ENCODE measurements at places on chromosomes 13 and 19. TPM values are rescaled to one million over a fixed set of nuclear protein-coding genes. Genes with fewer than 3 reads are reported as not detected.
A peak's percentile ranks its signal among the peaks of the same experiment; 100 is the strongest.

The ZNF729 gene
- total RNA-seq = not detected

The ERICH6B gene
- total RNA-seq = not detected

The RINL gene
- total RNA-seq = 8.9 TPM

The CCL25 gene
- not detected for total RNA-seq

The PGLYRP2 gene
- total RNA-seq = not detected

The RNF113B gene
- not detected for total RNA-seq

The RGL3 gene
- 29.2 TPM for total RNA-seq

The APLP1 gene
- total RNA-seq = 134 TPM

DNA sequence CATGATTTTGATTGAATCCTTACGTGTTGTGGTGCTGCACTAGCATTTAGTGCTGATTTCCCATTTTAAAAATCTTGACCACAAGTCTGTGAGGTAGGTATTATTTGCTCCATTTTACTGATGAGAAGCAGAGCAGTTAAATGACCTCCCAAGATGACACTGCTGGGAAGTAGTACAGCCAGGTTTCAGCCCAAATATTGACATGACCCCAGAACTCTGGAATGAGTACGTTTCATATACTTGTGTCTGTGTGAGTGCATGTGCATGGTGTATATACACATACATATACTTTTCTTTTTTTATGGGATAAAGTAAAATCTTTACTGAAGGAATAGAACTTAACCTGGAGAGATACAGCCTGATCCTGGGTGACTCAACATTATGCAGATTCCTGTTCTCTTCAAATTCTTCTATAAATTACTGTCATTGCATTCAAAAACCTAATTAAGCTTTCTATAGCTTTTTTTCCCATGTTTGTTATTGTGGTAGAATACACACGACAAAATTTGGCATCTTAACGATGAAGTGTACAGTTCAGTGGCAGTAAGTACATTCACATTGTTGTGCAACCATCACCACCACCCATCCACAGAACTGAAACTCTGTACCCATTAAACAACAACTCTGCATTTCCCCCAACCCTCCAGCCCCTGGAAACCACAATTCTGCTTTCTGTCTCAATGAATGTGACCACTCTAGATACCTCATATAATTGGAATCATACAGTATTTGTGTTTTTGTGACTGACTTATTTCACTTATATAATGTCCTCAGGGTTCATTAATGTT lies 311.9 kb downstream of the MTUS2 start:
- no peak for DNase-seq
- H3K27ac ChIP-seq = no peak overlapping the region

GRCh38 chr19:52343548-52343947 lies 7.5 kb downstream of the ZNF610 start:
- peaks cover 25% of the 10 kb centered on the region for H3K4me1 ChIP-seq
- H3K36me3 ChIP-seq = peaks cover 10% of the 10 kb centered on the region
- peak; percentile 98 for DNase-seq

DNA sequence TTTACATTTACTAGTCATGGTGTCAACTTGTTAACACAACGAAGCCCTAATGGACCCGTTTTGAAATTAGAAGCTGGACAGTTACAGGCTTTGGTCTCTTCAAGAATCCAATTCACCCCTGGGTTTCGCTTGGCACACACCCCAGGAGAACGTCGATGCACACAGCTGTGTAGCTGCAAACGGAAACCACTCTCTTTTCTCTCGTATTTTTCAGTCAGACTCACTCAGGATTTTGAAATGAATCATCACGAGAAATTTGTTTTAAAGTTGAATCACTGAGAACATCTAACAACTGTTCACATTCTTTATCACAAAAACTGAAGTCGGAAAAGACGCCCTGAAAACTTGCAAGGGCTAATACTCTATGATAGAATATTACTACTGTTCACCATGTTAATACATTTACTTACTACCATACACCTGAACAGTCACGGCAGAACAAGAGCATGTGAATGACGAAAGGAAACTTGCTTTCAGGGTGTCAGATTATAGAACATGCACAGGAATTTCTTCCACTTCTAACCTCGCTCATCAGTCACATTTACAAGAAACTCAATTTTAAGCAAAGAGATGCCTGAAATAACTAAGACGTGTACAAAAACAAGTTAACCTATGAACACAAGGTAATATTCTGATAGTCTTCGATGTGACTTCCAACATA lies 4.7 kb downstream of the PNMA8A start:
- H3K27ac ChIP-seq = no peak overlapping the region
- H3K4me1 ChIP-seq = peaks cover 10% of the 10 kb centered on the region
- H3K4me3 ChIP-seq = no peak overlapping the region
- peak; percentile 89 for DNase-seq
- H3K36me3 ChIP-seq = peaks cover 21% of the 10 kb centered on the region

- no peaks in the 10 kb centered on the region for H3K27me3 ChIP-seq
- peak overlapping the region; percentile 62 for H3K4me3 ChIP-seq
- no peaks in the 10 kb centered on the region for H3K36me3 ChIP-seq
- peaks cover 23% of the 10 kb centered on the region for H3K4me1 ChIP-seq
These were observed 1.1 kb downstream of the PPP1R12C start for GRCh38 chr19:55116232-55116858.

DNA sequence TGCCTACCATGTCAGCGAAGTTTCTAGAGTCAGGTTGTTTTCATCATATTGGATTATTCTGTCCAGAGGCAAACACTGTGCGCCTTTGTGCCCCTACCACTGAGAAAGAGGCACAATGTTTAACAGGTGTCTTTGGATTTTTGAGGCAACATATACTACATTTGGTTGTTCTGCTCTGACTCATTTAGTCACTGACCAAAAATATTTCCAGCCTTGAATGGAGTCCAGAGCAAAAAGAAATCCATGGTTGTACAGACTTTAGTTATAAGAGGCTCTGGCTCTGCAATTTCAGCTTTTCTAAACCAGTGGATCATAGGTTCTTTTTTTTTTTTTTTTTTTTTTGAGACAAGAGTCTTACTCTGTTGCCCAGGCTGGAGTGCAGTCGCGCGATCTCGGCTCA lies 35.7 kb downstream of the LACC1 start:
- DNase-seq = peak; percentile 15
- H3K4me3 ChIP-seq = no peak overlapping the region
- peaks cover 17% of the 10 kb centered on the region for H3K4me1 ChIP-seq
- H3K27me3 ChIP-seq = no peaks in the 10 kb centered on the region
- H3K36me3 ChIP-seq = no peaks in the 10 kb centered on the region

DNA sequence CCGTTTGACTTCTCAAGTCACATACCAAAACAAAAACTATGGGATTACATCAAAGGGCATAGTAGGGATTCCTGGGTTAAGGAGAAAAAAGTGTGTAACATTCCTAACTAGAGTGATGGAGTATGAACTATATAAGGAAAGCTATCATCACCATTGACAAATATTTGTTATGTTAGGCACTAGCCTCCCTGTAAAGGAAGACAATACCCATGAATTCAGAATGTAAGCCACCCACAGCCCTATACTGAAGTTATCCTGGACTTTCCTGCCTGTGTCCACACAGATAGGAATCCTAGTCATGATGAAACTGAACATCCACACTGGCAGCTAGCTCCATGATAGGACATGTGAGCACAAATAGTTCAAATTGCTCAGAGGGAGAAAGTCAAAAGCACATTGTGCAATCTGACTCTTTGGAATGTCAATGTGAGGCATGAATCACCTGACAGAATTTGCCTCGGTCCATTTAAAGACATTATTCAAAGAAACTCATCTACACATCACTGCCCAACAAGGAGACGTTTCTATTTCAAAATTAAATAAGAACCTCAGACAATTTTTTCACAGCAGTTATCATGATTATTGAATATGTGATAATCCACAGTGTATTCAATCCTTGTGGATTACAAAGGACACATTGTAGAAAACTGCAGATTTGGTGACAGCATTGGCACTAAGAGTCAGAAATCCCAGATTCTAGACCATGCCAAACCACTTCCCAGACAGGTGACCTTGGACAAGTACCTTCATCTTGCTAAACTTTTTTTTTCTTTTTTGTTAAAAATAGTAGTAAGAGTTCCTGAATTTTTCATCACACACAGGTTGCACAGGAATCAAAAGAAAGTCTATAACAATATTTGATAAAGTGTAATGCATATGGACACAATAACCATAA lies 529.3 kb downstream of the IRS2 start:
- no peaks in the 10 kb centered on the region for H3K36me3 ChIP-seq
- H3K27me3 ChIP-seq = no peaks in the 10 kb centered on the region
- no peak overlapping the region for H3K4me3 ChIP-seq
- H3K27ac ChIP-seq = peak overlapping the region; percentile 90

DNA sequence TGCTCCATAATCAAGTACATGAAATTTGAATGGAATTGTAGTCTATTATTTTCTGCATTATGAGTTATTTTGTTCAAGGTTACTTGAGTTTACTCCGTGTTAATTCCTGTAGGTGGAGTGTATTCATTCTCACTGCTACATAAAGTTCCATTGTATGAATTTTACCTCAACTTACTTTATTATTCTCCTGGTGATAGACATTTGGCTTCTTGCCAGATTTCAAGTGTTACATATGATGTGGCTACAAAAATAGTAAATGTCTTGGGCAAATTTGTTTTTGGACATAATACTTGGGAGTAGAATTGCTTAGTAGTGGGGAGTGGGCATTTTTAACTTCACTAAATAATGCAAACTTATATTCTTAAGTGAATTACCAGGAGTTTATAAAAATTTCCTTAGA lies 328.9 kb downstream of the SHISA2 start:
- H3K36me3 ChIP-seq = no peaks in the 10 kb centered on the region
- no peaks in the 10 kb centered on the region for H3K27me3 ChIP-seq
- no peak overlapping the region for H3K27ac ChIP-seq
- H3K4me1 ChIP-seq = no peaks in the 10 kb centered on the region
- no peak for DNase-seq

DNA sequence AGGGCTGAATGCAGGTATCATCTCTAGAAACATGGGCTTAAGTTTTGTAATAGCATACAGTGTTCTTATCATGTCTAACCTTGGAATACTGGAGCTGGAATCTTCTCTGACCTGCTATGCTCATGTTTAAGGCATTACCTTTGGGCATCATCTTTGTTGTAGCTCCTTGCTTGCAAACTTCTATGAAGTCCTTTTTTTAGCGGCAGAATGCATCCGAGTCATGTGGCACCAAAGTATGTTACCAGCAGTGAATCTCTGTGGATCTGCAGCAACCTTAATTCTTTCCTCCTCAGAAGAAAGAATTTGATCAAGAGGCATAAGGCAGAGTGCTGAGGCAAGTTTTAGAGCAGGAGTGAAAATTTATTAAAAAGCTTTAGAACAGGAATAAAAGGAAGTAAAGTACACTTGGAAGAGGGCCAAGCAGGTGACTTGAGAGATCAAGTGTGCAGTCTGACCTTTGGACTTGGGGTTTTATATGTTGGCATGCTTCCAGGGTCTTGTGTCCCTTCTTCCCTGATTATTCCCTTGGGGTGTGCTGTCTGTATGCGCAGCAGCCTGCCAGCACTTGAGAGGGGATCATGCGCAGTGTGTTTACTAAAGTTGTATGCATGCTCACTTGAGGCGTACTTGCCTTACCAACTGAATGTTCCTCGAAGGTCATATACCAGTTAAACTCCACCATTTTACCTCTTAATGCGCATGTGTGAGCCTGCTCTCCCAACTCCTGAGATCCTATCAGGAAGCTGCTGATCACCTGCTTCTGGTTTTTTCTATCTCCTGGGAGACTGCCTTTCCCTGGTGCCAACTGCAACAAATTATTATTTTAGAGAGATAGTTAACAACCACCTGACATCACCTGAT lies 115.5 kb downstream of the LACC1 start:
- H3K27ac ChIP-seq = no peak overlapping the region
- H3K27me3 ChIP-seq = no peaks in the 10 kb centered on the region
- no peak overlapping the region for H3K4me3 ChIP-seq
- H3K4me1 ChIP-seq = peaks cover 17% of the 10 kb centered on the region

GRCh38 chr13:107650081-107650701 lies 565.1 kb downstream of the LIG4 start:
- no peak overlapping the region for H3K27ac ChIP-seq
- no peak overlapping the region for H3K4me3 ChIP-seq
- H3K4me1 ChIP-seq = peaks cover 7% of the 10 kb centered on the region
- no peaks in the 10 kb centered on the region for H3K27me3 ChIP-seq
- H3K36me3 ChIP-seq = no peaks in the 10 kb centered on the region

DNA sequence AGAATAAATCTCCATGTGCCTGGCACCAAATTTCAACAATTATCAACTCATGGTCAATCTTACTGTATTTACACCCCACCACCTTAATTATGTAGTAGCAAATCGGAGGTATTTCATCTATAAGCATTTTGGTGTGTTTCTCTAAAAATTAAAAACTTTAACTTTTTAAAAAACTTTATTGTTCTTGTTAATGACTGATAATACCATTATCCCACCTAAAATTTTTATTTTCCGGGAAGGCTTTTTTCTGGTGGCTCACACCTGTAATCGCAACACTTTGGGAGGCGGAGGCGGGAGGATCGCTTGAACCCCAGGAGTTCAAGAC lies 453 bp upstream of the PDCD2L start:
- DNase-seq = no peak
- no peaks in the 10 kb centered on the region for H3K27me3 ChIP-seq
- peak overlapping the region; percentile 98 for H3K4me3 ChIP-seq
- H3K27ac ChIP-seq = peak overlapping the region; percentile 44
- peaks cover 20% of the 10 kb centered on the region for H3K36me3 ChIP-seq

DNA sequence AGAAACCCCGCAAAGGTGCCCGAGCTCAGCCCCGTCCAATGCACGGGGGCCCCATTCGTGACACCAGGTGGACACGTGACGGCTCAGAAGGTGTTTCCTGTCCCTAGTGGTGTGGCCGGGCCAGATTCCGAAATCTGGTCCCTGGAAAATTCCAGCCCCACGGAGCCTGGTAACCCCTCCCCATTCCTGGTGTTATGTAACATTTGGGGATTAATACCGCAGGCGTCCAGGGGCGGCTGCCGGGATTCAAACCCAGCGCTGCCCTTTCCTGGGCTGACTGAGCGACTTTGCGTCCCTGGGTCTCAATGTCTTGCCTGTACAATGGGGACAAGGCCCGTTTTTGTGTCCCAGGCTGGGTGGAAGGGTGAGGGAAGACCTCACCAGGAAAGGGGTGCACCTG lies 1.0 kb upstream of the PLK5 start:
- no peaks in the 10 kb centered on the region for H3K4me1 ChIP-seq
- H3K4me3 ChIP-seq = no peak overlapping the region
- DNase-seq = no peak
- peaks cover 77% of the 10 kb centered on the region for H3K27me3 ChIP-seq

DNA sequence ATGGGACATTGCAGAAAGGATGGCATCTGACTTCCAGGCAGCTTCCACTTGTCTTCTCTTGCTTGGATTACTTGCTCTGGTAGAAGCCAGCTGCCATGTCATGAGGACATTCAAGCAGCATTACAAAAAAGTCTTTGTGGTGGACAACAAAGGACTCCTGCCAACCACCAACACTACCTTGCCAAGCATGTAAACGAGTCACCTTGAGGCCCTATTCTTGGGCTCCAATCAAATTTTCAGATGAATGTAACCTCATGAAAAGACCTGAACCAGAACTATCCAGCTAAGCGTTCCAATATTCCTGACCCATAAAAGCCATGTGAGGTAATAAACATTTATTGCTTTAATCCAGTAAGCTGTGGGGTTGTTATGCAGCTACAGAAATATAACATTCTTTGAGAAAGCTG lies 12.5 kb downstream of the PROSER1 start:
- peaks cover 71% of the 10 kb centered on the region for H3K36me3 ChIP-seq
- no peaks in the 10 kb centered on the region for H3K27me3 ChIP-seq
- H3K4me3 ChIP-seq = no peak overlapping the region
- H3K27ac ChIP-seq = no peak overlapping the region

Measured in cardiac muscle cell (in vitro differentiated cells and primary cell).